ENCODE measurements at places on chromosomes 1 and 21.
A peak's percentile ranks its signal among the peaks of the same experiment; 100 is the strongest.

DNA sequence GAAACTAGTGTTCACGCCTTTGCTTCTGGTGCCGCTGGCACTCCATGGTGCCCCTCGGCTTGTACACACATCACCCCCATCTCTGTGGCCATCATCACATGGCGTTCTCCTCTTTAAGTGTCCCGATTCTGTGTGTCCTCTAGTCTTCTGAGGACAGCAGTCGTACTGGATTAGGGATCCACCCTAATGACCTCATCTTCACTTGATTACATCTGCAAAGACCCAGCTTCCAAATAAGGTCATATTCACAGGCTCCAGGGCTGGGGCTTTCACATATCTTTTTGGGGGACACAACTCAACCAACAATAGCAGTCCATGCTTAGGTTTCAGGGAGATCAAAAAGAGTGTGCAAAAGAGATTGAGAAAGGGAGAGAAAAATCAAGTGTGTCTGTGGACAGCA, 64.9 kb downstream of the HLCS start:
- DNase-seq = no peak

DNA sequence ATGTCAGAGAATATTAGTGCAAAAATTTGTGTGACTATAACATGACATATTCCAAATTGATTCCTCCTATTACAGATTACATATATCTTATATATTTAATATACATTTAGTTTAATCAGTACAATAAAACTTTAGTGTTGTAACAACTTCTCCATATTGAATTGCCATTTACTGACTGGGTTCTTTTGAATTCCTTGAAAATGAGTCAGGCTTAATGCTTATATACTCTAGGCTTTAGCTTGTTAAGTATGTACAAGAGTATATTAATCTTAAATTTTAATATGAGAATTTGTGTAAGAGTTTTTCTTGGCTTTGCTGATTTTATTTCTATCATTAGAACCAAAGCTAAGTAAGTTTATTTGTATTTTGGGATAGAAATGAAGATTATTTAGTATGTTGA, 40.3 kb downstream of the XPR1 start:
- DNase-seq = no peak

DNA sequence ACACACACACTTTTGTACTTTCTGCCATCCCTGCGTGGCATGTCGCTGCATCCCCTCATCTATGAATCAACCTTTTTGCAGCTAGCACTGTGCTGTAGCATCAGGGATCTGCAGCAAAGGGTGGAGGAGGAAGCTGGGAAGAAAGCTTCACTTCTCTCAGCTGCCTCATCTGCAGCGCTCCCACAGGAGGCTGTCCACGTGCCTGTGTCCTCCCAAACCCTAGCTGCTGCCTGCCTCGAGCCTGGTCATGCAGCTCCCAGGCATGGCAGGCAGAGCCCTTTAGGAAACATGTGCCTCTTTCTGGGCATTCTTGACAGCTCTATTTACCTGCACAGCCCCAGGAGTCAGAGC, 262.1 kb upstream of the SGIP1 start:
- no peak for DNase-seq

DNA sequence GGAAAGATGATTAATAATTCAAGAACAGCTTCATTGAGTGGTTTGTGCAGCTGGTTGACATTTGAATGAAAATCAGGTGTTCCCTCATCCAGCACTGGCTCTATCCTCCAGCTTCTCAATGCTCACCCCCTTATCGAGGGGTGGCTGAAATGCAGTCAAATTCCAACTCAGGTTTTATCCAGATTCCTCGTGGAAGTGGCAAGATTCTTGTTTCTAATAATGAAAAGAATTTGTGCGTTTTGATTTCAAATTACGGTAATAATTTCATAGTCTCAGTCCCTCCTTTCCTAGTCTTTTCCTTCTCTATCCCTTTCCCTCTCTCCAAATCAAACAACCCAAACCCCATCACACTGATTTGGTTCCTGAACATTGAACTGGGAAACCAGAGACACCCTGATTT, 3.1 kb downstream of the CNIH3 start:
- DNase-seq = no peak

- no peak for DNase-seq
These were observed 182.5 kb downstream of the AKT3 start for GRCh38 chr1:243667591-243667990.

GRCh38 chr1:205243350-205244191, 15.8 kb downstream of the TMCC2 start:
- no peak for DNase-seq

DNA sequence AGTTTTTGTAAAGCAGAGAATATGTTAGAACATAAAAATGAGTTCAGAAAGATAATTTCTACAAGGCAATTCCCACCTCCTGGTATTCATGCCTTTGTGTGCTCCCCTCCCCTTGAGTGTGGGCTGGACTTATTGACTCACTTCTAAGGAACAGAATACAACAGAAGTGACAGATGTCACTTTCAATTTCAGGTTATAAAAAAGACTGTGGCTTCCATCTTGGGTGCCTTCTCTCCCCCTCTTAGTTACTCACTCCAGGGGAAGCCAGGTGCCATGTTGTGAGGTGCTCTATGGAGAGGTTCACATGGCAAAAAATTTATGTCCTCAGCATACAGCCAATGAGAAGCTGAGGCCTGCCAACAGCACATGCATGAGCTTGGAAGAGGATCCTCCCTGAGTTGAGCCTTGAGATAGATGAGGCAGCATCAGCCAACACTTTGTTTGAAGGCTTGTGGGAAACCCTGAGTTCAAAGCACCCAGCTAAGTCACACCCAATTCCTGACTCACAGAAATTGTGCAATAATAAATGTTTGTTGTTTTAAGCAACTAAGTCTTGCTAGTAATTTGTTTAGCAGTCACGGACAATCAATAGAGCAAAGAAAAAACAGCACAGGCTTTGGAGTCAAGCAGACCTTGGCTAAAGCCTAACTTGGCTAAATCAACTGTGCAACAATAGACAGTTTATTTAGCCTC, 73.5 kb upstream of the NGF start:
- DNase-seq = no peak

DNA sequence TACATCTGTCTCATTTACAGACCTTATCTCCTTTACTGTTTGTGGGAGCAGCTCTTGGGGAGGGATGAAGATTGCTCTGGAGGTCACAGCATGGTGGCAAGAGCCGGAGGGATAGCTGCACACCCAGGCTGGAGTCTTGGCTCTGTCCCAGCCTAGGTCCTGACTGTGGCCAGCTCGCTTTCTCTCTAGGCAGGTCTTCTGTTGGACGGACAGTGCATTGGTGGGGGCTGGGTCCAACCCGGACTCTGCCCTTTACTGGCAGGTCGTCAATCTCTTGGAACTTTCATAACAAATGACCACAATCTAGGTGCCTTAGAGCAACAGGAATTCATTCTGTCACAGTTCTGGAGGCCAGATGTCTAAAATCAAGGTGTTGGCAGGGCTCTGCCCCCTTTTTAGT, 319.8 kb upstream of the C1orf174 start:
- no peak for DNase-seq

GRCh38 chr1:64135462-64136223, 67.8 kb upstream of the UBE2U start:
- no peak for DNase-seq

- DNase-seq = no peak
These were observed 26.7 kb downstream of the RTCA start for GRCh38 chr1:100292711-100293110.

- DNase-seq = no peak
These were observed 93.2 kb downstream of the STUM start for GRCh38 chr1:226641671-226642231.

- no peak for DNase-seq
These were observed 253.3 kb upstream of the VAMP3 start for GRCh38 chr1:7517611-7518330.

GRCh38 chr1:233359431-233359830, 31.9 kb downstream of the MAP3K21 start:
- DNase-seq = no peak

DNA sequence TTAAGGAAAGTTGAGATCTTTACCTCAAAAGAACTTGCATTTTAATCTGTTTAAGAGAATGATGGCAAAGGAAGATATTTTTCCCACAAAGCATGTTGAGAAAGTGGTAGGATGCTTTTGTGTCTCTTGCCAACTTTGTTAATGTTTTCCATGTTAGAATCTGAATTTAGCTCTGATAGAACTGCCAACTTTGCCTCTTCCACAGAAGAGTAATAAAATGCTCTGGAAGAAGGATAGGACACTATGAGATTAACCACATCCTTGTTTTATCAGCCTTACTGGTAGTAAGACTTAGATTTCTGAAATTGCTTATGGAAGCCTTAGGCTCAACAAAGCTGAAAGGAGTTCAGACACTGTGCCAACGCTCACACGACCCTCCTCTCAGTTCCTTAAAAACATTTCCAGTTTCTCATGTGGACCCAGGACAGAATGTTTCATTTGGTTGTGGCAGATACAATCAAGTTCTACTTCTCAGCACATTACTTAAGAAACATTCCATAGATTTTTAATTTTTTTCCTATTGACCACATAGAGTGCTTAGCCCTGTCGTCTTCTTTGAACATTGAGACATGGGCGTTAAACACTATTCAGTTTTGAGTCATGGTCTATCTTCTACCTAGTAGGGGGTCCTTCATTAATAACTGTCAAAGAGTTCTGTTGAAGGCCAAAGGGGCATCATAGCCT, 59.0 kb downstream of the MTR start:
- no peak for DNase-seq

- no peak for DNase-seq
These were observed 11.6 kb downstream of the ENO1 start for GRCh38 chr1:8866792-8867415.

GRCh38 chr1:229251185-229251584, 19.7 kb upstream of the RAB4A start:
- no peak for DNase-seq

DNA sequence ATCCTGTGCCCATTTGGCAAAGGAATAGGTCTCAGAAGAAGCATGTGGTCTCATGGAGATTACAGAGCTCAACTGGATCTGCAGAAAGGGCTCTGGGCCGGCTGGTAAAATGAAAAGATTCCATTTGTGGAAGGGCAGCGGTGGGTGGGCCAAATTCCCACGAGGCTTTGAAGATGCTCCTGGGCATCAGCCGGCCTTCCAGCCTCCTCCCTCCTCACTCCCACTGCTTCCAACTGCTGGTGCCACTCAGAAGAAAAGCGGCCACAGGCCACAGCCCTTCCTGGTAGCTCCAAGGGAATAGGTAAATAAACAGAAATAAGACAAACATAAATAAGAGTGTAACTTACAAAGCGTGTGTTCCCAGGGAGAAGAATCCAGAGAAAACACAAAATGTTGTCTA, 136.3 kb upstream of the SLC44A3 start:
- DNase-seq = no peak

DNA sequence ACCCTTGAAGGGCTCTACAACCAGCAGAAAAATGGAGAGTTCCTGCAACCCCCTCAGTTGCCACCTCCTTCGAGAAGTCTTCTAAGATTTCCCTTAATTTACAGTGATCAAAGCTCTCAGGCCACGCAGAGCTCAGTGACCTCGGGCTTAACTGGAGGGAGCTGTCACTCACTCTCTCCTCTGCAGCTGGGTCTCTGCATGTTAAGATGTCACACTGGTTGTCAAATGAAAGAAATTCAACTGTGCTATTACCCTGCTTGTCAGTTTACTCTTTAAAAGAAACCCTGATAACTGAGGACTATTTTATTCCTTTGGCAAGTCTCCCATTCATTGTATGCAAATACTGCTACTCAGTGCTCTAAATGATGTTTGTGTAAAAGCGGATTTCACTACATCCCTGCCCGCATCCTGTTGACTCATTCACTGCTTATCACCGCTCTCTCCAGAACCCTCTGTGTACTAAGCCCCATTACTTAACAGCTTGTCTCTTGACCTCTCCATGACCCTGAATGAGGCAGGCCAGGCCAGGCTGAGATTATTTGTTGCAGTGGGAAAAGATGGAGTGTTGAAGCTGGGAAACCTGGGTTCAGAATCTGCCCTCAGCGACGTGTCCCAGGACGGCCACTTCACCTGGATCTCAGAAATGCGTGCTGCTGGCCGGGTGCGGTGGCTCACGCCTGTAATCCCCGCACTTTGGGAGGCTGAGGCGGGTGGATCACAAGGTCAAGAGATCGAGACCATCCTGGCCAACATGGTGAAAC, 13.7 kb downstream of the DHRS3 start:
- peak; percentile 49 for DNase-seq

- no peak for DNase-seq
These were observed 53.1 kb downstream of the XCL1 start for GRCh38 chr1:168629466-168629865.

All from stimulated activated CD4-positive, alpha-beta T cell treated with anti-CD3 and anti-CD28 coated beads, Interleukin-12 subunit alpha, Interleukin-12 subunit beta, amount 100 ng/mL, for 48 hours (primary cell).